ENCODE measurements at places on chromosomes 7 and 10. TPM values are rescaled to one million over a fixed set of nuclear protein-coding genes. Genes with fewer than 3 reads are reported as not detected.

Gene IKZF1
- not detected for total RNA-seq

Gene GRM3
- total RNA-seq: not detected

Gene FOXI2
- total RNA-seq: not detected

Gene CCDC146
- 0.24 TPM for total RNA-seq

Gene CACNA2D1
- 14.6 TPM for total RNA-seq

Gene PODXL
- 1.1 TPM for total RNA-seq

Gene ERVW-1
- total RNA-seq: not detected

Gene VAX1
- not detected for total RNA-seq

Gene EBLN1
- total RNA-seq: not detected

Gene HOXA6
- 15.0 TPM for total RNA-seq

Gene SCIN
- 0.26 TPM for total RNA-seq

Gene OPN1SW
- not detected for total RNA-seq

Gene HYAL4
- not detected for total RNA-seq

Gene CHRM2
- 10.7 TPM for total RNA-seq

Gene PAPOLB
- total RNA-seq: not detected

Gene PLEKHS1
- total RNA-seq: not detected

Gene PANK1
- total RNA-seq: 5.3 TPM

Gene PGAM1
- 737 TPM for total RNA-seq

Gene CPA4
- 3.1 TPM for total RNA-seq

Gene ANKRD1
- total RNA-seq: 13.3 TPM

Gene OR9A2
- total RNA-seq: not detected

Gene BTAF1
- 26.8 TPM for total RNA-seq

Gene GSTO2
- total RNA-seq: 18.4 TPM

Gene NME8
- not detected for total RNA-seq

Gene SPDYE8
- not detected for total RNA-seq

Gene SPDYE6
- not detected for total RNA-seq

Gene FERD3L
- not detected for total RNA-seq

Gene MYO3A
- total RNA-seq: not detected

Data from epithelial cell of alveolus of lung (primary cell).